ENCODE measurements at places on chromosomes 5 and 9.

- no peak for DNase-seq
These were observed 260.3 kb upstream of the DAPK1 start for GRCh38 chr9:87237336-87237735.

- DNase-seq = no peak
These were observed 2.0 kb downstream of the MATR3 start for GRCh38 chr5:139295346-139296057.

DNA sequence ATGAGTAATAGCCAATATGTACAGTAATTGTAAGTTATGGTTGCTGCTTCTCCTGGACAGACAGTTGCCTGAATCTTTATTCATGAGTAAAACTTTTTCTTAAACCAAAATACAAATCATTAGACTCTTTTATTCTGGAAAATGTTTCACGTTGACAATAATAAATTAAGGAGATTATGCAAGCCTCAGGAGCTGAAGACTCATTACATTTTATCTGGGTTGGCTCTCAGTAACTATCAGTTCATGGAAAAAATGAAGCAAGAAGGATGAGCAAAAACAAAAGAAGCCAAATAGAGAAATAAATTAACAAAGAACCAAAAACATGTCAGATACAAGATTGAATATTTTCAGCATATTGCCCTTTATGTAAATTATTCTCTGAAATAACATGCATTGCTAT lies 88.9 kb upstream of the PRR16 start:
- no peak for DNase-seq

GRCh38 chr5:160959804-160960203 lies 107.8 kb upstream of the ATP10B start:
- DNase-seq = no peak
